ENCODE measurements at places on chromosomes 7 and 10.

GRCh38 chr7:148472406-148472805 lies 118.2 kb upstream of the C7orf33 start:
- DNase-seq = no peak

DNA sequence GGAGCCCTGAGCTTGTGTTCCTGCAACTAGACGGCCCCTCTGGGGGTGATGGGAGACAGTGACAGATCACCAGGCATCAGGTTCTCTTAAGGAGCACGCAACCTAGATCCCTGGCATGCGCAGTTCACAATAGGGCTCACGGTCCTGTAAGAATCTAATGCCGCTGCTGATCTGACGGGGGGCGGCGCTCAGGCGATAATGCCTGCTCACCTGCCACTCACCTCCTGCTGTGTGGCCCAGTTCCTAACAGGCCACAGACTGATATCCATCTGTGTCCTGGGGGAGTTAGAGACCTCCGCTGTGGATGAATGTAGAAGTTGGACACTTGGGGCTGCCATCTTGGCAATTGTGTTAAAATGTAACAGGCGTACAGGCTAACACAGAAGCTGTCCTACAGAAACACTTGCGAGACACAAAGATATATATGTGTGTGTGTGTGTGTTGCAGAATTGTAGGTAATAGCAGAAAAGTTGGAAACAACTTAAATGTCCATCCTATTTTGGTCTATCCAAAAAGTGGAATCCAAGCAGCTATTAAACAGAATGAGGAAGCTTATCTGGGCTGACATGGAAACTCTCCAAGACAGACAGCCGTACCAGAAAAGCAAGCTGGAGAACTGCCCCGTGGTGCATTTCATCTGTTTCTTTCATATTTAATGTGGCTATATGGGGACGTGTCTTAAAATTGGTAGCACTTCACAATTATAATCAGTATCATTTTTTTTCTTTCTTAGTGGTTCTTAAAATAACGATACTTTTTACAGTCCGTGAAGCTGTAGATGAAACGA lies 82.8 kb downstream of the MKI67 start:
- no peak for DNase-seq

- no peak for DNase-seq
Observed at GRCh38 chr7:87886875-87887274, 10.6 kb downstream of the DBF4 start.

DNA sequence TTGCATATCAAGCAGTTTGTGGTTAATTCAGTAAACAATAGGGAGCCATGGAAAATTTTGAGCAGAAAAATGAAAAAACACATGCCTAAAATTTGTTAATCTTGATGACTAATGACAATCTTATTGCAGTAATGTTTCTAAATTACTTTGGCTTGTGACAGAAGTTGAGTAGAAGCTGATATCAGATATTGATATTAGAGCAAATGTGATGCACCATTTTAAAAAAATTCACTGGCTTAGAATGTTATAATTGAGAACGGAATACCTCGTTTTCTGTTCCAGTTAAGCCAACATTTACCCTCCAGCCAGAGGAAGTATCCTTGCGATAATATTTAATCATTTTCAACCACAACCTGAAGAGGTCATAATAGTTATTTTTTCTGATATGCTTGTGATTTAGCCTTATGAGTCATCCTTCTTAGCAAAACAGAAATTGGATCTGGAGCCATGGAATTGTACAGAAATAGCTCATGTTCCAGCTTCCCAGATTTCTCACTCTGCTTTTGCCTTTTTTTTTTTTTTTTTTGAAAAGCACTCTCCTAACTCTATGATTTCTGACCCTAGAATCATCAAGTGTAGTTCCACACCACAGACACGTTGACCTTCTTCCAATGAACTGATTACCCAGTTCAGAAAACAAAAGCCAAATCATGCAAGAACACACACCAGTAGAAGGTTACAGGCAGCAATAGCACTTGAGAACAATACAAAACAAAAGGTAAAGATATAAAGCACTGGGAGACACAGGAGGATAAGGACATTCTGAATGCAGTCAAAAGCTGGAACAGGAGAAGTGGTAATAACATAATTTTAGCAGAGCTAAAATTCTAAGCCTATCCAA lies 96.8 kb upstream of the PHYHIPL start:
- peak; percentile 2 for DNase-seq

DNA sequence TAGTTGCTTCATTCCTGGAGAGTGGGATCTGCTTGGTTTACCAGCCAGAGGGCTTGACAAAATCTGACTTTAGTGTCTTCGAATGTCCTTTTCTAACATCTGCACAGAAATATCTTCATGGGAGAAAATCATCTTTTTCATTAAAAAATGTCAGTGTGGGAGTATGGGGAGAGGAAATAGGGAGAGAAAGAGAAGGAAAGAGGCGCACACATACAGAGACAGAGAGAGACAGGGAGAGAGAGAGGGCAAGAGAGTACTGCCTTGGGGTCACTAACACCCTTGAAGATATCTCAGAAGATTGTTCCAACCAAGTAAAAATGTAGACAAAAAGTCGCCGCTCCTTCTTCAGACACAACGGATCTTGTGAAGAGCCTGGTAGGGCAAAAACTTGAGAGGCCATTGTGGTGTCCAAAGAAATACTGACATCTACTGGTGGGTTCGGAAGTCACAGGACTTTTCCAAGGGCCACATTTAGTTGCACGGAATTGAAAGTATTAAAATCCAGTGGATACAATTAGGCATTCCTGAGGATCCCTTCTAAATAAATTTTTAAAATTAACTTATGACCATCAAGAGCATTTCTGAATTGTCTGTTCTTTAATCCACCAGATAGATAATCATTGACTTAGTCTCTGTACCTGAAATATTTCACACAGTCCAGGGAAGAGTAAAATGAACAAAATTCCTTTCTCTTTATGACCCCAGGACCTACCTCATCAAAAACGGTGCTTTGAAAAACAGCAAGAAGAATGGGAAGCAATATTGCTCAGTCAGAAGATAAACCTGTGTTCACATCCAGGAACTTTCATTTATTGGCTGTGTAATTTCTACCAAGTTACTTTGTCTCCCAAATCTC lies 29.7 kb downstream of the VIM start:
- no peak for DNase-seq

GRCh38 chr7:157630301-157630853 lies 293.6 kb downstream of the DNAJB6 start:
- no peak for DNase-seq

GRCh38 chr10:126876456-126876855 lies 28.8 kb upstream of the DOCK1 start:
- DNase-seq = no peak

DNA sequence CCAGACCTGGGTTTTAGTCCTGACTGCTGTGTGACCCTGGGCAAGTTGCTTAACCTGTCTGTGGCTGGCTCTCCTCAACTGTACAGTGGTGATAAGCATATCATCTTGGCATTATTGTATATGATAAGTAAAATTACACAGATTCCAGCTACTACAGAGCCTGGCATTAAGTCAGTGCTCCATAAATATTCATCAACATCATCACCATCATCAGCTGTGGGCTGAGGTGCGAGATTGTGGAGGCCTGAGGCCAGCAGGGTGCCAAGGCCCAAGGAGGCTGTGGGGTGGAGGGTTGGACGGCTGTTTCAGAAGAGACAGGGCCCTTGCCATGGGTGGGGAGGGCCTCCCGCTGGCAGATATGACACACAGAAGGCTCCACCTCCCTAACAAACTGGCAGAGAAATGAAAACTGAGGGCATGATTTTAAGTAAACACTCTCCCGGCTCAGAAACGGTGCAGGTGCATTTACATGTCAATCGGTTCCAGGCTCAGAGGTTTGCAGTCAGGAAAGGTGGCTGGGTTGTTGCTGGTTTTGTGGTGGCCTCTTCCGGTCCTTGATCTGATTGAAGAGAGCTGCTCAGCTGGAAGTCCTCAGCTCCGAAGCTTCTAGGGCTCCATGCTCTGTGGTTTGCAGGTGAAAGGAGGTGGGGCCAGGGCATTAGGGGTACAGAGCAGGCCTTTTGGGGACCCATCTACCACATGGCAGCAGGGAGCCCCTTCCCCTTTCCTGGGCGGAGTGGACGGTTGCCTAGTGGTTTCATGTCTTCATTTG lies 10.2 kb downstream of the CRYGN start:
- no peak for DNase-seq

DNA sequence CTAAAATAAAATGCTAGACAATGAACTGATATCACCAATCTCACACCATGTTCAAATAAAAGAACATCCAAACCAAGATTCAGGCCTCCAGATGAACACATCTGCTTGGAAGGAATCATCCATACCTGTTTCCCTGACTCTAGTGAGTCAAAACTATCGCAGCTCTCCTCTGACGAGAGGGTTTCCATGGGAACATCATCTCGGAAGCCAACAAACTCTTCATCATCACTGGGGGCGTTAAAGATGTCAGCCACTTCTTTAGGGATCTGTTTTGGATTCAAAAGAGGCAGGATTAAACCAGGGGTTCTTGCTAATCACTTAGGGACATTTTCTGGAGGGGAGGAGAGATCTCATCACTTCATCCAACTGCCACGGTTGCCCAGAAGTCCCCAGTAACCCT lies 29.1 kb downstream of the CDCA7L start:
- no peak for DNase-seq

DNA sequence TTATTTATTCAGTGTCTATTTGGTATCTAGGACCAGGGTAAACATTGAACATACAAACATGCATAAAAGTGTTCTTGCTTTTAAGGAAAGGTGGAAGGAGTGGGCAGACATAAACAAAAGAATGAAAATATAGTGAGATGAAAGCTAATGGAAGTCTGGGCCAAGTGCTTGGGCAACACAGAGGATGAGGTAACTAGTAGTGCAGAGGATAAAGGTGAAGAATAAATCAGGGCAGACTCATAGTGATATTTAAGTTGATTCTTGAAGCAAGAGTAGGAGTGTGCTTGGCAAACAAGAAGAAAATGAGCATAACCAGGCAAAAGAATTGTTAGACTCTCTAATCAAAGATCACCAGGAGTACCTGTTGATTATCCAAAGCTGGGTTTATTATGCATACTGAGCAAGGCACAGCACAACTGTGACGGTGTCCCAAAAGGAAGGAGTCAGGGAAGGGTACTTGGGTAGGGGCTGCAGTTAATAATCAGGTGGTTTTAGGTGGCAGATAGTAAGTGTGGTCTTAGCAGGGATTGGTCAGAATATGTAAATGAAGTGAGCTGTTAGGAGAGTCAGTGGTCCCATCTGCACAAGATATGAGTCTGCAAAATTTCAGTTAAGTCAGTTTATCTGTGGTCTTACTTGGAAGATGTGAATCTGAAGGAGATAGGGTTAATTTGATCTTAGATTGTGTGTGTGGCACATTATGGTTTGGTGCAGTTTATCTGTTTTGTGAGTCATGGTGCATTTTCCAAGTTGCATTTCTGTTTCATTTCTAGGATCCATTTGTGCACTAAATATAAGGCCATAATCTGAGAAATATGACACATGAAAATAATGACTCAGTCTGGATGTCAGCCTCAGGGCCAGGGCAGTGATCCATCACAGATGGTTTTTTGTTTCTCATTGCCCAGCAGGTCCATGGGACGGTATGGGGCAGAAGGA lies 30.6 kb upstream of the TAX1BP1 start:
- DNase-seq = no peak

GRCh38 chr7:84193747-84194146 lies 842 bp downstream of the SEMA3A start:
- no peak for DNase-seq

DNA sequence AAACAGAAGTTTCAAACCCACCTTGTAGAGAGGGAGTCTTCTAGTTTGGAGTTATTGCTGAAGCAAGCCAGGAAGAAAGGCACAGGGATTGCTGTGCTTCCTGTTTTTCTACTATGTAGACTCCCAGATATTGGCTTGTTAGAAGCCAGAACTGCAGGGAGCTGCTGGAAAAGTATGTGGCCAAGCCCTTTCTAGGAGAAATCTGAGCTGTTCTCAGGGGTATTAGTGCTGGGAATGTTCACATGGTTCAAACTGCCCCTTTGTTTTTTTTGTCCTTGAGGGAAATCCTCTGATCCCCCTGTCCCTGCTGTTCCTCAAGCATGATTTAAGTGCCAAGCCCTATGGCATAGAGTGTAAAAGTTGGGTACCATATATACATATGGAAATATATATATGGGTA lies 184.0 kb downstream of the CCDC7 start:
- no peak for DNase-seq

- DNase-seq = no peak
Observed at GRCh38 chr10:102285133-102285532, 39.8 kb downstream of the GBF1 start.

DNA sequence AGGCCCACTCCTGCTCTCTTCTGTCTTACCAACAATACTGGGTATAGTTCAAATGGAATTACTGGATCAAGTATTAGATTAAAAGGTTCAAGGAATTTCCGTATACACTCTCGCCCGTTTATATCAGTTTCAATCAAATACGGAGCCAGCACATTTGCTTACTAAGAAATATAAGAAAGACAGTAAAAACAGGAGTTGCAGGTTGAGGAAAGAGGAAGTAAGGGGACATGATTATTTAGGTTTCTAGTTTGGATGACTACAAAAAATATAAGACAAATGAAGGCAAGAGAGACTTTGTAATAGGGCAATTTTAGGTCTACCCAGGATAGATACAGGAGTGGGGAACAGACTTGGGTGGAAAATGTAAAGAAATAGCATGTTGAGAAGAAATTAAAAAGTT lies 109.9 kb upstream of the ABI1 start:
- DNase-seq = no peak

DNA sequence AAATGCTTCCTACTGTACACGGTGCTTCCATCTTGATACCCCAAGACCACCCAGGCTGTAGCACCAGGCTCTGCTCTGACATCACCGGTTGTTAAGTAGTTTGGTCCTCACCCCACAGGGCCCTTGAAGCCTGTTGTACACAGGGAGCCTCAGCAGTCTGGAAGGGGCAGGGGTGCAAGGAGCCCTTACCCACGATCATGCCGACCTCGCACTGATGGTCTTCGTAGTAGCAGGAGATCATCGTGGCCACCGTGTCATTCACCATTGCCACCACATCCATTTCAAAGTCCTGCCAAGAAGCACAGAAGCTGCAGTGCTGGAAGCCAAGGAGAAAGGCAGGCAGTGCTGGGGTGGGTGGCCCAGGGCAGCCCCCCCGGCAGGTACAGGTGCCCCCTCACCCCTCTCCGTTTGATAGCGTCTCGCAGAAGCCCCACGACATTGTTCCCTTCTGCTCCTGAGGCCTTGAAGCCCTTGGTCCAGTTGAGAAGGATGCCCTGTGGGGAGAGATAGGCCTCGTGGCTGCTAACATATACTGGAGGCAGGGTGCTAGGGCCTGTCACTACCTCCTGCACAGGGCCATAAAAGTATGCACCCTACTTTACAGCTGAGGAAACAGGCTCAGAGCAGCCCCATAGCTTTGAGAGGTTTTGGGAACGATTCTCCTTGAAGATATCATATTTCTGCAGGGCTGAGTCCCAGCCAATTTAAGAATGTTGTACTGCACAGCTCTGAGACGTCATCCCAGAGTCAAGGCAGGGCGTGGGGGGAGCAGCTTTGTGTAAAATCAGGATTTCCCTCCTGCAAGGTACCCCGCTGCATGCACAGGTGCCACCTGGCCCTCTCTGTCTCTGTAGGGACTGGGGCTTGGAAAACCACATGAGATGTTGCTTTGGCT lies 8.7 kb upstream of the MYL7 start:
- no peak for DNase-seq

DNA sequence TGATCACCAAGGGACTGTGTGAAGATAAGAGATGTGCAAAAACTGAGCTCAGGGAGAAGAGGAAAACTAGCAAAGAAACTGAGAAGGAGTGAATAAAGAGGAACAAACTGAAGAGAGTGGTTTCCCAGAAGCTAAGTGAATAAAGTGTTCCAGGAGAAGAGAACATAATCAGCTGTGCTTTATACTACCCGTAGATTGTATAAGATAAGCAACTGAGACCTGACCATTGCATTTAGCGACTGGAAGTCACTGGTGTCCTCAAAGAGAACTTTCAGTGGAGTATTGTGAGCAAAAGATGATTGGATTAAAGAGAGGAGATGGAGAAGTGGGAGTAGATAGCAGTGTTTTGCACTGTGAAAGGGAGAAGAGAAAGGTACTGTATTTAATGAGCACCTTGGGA lies 14.6 kb downstream of the PHTF2 start:
- no peak for DNase-seq
